ENCODE measurements at places on chromosomes 2 and 18.

DNA sequence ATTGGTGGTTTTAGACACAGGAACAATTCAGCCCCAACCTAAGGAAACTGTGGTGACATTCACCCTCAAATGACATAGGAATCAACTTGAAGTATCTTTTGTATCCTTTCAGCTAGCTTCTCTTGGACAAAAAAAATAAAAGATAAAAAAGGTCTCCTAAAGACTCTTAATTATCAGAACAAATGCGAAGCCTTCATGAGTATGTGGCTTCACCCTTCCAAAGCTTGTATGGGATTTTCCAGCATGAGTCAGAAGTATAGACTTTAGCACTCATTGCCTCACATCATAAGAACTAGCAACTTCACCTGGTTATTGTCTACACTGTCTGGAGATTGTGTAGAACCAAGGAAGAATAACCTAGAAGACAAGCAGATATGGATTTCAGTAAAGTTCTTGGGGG is 135.4 kb downstream of the LAMA3 start:
- DNase-seq: no peak

DNA sequence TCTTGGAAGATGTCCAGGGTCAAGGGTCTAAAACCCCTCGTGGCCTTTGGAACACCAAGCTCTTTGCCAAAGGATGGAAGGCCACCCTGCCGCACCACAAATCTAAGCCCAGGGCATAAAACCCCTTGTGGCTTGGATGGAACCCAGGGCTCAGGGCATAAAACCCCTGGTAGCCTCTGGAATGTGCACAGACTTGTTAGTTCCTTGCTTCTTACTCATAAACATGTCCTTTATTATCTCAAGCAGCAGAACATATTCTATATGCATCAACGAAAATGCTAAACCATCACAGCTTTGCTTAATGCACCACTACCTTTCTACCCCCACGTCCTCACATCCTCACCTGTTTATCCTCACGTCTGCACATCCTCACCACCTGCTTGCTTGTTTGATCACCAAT is 998.0 kb downstream of the DSC3 start:
- no peak for DNase-seq

DNA sequence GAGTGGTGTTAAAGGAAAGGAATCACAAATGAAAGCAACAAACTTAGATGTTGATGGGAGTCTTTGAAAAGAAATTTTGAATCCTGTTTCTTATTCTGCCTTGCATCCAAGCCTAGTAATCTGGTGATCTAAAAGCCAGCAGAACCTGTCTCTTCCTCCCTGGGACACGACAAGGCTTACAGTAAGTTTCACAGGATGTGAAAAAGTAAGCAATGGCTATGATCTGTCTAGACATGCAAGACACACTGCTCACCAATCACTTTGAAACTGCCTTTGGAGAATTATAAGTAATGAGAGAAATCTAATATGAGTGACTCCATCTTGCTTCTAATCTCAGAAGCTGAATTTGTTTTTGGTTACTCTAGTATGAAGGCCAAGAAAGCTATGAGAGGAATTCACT is 103.7 kb downstream of the KCNH7 start:
- no peak for DNase-seq

DNA sequence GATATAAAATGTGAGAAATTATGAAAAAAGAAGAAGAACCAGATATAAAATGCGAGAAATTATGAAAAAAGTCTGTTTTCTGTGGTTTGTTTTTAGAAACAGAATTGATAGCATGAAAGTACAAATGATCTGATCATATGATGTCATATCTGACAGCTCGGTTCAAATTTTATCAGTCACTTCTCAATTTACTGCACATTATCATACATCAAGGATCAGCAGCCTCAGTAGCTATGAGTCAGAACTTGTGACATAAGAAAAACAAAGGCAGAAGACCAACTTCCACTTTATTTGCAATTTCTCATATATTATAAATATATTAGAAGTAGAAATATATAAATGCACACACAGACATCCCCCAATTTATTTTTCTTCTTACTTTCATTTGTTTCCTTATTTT is 634.0 kb downstream of the LRP1B start:
- no peak for DNase-seq

DNA sequence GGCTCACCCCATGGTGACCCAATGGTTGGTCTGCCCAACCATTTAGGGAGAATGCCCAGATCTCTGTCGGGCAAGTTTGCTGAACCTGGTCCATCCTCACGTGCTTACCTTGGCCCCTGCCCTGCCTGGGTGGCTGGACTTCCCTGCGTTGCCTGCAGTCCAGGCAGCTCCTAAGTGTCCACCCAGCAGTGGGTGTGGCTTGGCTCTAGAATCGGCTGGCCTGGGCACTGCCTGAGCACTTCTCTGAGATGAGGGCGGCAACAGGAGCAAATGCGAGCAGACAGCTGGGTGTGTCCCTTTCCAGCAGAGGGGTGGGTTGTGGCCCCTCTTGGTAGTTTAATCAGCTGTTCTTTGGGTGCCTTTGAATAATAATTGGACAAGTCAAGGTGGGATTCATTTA is 11.3 kb downstream of the PCARE start:
- no peak for DNase-seq

GRCh38 chr2:42217307-42217706 is 48.2 kb downstream of the EML4 start:
- no peak for DNase-seq

DNA sequence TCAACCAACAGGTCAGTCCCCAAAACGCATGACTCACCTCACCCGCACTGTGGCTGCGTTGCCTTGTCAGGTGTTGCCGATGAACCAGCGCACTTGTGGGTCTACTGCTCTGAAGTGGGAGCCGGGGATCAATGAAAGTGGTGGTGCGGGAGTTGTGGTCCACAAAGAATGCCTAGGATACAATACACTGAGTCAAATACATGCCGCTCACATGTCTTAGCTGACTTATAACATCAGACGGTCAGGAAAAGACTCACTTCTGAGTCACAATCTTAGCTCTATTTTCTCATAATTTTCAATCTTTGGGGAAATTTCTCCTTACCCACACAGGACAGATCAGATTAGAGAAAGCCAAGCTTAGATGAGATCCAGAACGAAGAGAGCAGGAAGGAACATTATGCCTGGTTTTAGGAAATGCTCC is 107.1 kb upstream of the STK17B start:
- no peak for DNase-seq

GRCh38 chr2:203972066-203972465 is 35.5 kb downstream of the ICOS start:
- DNase-seq: no peak

GRCh38 chr18:46071653-46072375 is at the start of gene PSTPIP2:
PSTPIP2 (minus strand) TSS chr18:46072260; CDS start chr18:46072188, 72 bp downstream.
- DNase-seq: peak; percentile 63

DNA sequence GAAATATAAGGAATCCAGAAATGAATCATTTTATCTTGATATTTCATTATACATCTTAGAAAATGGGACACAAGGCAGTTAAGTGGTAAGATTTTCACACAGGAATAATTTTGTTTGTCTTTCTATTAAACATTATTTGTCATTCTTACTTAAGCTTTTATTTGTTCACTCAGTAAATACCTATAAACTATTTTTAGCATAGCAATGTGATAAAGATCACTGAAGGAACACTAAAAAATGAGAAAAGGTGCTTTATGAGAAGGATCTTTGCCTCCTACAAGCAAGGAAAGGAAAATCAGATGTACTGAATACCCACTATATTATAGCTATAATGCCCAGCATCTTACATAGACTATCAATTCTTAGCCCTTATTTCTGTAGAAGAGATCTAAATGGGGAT is 176.2 kb upstream of the NYAP2 start:
- DNase-seq: no peak

- no peak for DNase-seq
Observed at GRCh38 chr2:71361631-71362030, 30.0 kb downstream of the ZNF638 start.

- DNase-seq: no peak
Observed at GRCh38 chr2:28633204-28633603, 118.4 kb upstream of the PPP1CB start.

GRCh38 chr2:112768432-112768831 is 4.0 kb upstream of the CKAP2L start:
- no peak for DNase-seq

- DNase-seq: no peak
Observed at GRCh38 chr2:132640116-132640515, 29.9 kb downstream of the LYPD1 start.

- DNase-seq: no peak
Observed at GRCh38 chr2:113015655-113016054, 10.4 kb downstream of the IL36A start.

DNA sequence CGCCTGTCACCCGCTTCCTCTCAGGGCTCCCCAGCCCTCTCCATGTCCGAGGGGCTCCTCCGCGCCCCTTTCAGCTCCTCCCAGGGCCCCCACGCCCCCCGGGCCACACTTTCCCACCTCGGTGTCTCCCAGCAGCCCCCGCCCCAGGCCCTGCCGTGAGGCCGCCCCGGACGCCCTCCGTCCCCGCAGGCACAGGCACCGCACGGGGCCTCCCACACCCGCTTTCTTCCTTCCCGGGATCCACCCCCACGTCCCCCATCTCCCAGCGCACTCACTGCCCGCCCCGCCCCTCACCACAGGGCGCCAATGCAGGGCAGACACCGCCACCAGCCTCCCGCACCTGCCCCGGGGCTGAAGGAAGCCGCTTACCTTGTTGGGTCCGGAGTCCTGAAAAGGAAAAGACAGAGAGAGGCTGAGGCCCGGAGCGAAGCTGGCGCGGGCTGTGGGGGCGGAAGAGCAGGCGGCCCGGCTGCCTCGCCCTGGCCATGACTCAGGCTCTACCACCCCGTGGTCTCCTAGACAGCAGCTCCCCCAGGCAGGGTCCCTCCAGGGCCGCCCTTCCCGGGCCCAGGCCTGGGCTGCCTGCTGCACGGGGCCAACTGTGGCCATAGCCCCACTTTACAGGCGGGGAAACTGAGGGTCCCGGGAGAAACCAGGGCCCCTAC is 37.7 kb downstream of the KIF1A start:
- no peak for DNase-seq

DNA sequence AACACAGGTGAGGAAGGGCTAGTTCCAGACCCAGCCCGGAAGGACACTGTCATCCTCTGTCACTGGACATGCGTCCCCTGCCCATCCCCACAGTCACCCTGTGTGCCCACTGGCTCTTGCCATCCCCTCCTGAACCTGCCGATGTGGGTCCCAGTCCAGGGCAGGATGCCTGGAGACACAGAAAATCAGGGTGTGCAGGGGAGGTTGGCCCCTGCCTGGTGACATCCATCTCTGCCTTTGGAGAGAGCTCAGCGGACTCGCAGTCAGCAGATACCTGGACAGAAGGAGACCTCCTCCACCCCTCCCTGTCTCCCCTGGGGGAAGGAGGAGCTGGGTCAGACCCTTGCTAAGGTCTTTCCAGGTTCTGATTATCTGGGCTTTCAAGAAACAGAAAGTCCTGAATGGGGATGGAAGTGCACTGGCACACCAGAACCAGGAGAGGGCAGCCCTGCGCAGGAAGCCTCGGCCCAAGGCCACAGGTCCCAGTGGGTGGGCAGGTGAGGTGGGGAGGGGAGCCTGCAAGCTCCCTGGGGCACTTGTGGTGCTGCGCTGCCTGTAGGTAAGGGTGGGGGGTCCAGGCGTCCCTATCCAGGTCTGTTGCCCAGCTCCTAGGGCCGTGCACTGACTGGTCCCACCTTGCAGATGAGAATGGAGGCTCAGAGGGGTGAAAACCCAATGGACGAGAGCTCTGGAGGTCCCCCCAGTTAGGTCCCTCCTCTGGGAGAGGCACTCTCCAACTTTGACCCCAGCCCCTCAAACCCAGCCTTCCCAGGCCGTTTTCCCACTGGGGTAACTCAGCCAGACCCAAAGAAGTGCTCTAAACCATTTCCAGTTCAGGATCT is 9.7 kb upstream of the OTOS start:
- DNase-seq: peak; percentile 14

DNA sequence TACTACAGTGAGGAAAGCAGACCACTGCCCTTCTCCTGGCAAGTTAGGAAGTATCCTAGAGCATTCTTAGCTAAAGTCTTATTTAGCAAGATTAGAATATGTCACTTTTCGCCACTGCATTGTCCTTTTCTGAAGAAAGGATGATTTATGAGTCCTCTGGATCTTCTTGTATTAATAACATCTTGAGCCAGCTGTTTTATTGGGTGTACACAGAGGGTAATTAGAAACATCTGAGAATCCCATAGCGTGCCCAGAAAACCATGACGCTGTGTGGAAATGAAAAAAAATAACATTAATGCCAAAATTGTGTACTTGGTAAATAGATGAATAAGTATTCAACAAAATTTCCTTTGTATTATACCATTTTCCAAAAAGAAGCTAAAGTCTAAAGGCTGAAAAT is 198.7 kb downstream of the LTBP1 start:
- DNase-seq: no peak

GRCh38 chr2:149314687-149315086 is 15.7 kb upstream of the LYPD6 start:
- DNase-seq: no peak

GRCh38 chr2:168602846-168603401 is 146.9 kb downstream of the CERS6 start:
- DNase-seq: no peak

GRCh38 chr2:122506620-122507019 is 751.2 kb downstream of the TSN start:
- no peak for DNase-seq

DNA sequence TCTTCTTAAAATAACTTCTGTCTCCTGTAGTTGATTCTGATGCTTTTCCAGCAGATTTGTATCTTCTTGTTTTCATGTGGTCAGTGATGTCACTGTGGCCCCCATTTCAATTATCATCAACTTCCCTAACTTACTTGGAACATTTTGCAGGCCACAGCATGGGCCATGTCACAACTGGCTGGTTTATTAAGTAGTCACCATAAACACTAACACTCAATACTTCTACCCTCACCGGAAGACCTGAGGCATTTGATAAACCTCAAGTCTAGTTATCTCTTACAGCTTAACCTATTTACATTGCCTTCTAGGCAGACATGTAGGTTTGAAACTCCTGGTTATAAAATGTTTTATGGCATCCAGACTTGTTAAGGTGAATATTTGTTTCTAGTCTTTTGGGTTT is 37.4 kb upstream of the PROKR1 start:
- no peak for DNase-seq

DNA sequence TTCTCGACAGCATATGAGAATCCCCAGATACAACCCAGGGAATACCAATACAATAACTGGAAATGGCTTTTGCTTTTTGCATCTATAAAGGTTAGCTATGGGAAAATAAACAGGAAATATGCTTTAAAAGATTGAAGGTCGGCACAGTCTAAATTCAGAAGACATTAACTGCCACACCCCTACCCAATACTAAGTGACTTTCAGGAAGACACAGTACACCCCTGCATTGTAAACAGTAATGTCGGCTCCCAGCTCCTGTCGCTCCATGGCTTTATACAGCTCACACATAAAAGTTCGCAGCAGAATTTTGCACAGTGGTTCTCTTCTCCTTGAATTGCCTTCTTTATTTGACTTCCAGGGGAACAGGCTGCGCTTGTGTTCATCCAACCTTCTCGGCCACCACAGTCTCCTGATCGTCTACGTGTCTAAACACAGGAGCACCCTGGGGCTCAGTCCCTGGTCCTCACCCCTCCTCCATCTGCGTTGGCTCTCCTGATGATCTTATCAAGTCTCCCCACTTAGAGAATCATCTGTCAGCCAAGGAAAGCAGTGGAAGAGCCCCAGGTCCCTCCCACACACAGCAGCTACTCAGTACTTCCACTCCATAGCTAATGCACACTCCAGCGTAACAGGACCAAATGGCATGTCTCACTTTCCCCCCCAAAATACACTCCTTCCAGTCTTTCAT is 22.7 kb downstream of the CYB5A start:
- no peak for DNase-seq
